ENCODE measurements at places on chromosomes 6 and 20.

DNA sequence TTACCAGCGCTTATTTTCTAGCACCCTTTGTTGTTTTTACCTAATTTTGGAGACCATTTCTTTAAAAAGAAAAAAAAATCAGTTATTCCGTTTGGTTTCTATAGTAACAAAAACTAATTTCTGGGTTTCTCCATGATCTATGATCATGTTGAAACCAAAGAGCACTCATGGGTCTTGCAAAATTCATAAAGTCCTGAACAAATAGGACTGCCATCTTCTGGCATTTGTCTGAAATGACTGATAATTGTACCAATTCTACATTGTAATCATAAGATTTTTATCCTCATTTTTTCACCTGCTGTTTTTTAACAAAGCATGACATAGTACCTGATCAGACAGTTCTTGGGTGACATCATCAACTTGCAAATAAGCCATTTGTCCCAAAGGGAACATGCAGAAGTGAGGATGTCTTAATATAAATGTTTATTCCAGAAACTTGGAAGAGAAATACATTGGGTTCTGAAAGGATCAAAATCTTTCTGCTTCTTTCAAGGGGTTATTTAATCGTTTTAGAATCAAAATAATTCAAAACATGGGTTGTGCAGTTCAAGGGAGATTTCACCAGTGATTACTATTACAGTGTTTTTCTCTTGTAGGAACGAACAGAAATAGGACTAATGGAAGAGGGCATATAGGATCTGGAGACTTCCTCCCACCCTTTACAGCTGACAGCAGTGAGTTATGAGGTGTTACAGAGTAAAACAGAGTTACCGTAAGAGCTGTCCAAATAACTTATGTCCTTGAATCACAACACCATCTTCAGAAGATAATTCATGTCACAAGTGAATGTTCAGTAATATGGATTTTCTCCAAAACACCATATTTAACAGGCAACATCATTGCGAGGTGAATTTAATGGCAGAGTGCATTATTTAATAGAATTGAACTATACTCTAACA lies 87.1 kb upstream of the GJE1 start:
- DNase-seq, result no peak

- no peak for DNase-seq
Observed at GRCh38 chr6:10310826-10311225, 104.0 kb downstream of the TFAP2A start.

- no peak for DNase-seq
Observed at GRCh38 chr6:126054258-126054702, 67.9 kb downstream of the TRMT11 start.

- DNase-seq, result no peak
Observed at GRCh38 chr6:123332070-123332469, 304.7 kb downstream of the TRDN start.

GRCh38 chr6:20686142-20686541 lies 151.9 kb downstream of the CDKAL1 start:
- no peak for DNase-seq

DNA sequence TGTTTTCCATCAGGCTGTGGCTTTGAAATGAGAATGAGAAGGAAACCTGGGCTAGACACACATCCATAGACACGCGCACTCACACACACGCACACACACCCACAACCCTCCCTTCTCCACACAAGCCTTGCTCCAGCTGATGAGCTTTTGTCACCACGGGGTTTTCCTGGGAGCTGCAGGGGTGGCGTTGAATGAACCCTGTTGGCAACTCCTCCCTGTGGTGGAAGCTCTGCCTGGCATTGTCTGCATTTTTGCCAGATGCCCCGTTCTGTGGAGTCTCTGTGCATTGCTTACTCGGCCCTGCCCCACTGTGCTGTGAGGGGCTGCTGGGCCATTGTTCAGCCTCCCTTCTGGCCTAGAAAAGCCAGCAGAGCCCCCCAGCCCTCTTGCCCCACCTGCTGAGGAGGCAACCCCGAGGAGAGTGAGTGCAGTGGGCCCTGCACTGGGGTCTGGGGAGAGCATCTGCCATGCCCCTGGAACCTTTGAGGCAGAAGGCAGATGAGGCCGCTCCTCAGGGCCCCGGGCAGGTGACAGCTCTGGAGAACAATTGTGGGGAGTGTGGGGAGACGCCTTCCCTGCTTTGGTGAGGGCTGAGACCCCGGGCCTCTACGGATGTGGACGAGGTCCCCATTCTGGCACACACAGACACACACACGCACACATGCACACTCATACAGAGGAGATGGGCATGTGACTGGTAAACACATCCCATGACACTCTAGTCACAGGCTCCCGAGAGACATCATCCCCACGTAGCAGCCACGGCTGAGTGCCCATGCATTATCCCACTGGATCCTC lies 9.9 kb downstream of the ADIG start:
- no peak for DNase-seq

- no peak for DNase-seq
Observed at GRCh38 chr6:1864496-1864895, 254.8 kb downstream of the FOXC1 start.

- DNase-seq, result peak; percentile 39
Observed at GRCh38 chr6:53725791-53726575, 60.4 kb upstream of the KLHL31 start.

DNA sequence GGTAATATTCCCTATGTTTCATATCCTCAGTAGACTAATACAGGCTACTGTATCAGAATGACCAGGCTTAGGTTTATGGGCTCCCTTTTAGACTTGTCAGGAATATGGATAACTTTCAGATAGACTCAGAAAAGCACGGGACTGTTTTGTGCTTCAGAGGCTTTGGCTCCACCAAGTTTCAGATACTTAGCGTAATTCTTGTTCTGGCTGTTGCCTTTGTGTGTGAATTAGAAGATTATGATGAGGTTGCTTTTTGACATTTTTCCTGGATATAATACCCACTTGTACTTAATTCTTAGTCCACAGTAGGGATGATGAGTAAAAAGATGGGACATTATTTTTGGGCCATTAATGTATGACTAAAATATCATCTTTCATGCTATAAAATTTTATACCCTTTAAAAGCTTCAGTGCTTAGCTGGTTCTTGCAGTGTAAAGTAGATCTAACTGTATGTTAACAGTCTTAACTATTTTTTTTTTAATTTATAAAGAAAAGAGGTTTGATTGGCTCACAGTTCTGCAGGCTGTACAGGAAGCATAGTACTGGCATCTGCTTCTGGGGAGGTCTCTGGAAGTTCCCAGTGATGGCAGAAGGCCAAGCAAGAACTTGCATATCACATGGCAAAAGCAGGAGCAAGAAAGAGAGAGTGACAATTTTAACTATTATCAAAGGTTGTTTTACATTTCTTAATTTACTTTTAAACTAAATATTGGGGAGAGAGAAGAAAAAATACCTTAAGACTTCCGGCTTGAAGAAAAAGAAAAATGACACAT lies 120.7 kb downstream of the ZFAND3 start:
- DNase-seq, result no peak

DNA sequence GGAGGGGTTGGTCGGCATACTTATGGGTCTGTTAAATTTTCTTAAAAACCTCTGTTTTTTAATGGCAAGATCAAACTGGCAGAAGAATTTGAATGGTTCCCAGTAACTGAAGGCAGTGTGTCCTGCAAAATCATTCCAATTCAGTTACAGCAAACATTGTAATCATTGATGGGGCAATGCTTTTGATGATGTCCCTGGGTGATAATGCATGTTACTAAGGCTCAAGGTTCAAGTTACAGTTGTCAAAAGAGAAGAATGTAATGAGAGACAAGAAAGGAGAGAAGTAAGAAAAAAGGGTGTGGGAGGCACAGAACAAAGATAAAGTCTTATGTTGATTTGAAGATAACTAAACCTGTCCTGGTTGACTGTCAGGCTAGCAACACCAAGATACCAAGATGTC lies 54.9 kb downstream of the CEP162 start:
- DNase-seq, result no peak

- DNase-seq, result no peak
Observed at GRCh38 chr6:113004470-113005270, 657.5 kb downstream of the RFPL4B start.

GRCh38 chr20:55746723-55747122 lies 258.6 kb downstream of the CBLN4 start:
- no peak for DNase-seq

- no peak for DNase-seq
Observed at GRCh38 chr20:43723186-43723585, 3.6 kb downstream of the GTSF1L start.

GRCh38 chr6:17218023-17218748 lies 63.0 kb upstream of the RBM24 start:
- no peak for DNase-seq

DNA sequence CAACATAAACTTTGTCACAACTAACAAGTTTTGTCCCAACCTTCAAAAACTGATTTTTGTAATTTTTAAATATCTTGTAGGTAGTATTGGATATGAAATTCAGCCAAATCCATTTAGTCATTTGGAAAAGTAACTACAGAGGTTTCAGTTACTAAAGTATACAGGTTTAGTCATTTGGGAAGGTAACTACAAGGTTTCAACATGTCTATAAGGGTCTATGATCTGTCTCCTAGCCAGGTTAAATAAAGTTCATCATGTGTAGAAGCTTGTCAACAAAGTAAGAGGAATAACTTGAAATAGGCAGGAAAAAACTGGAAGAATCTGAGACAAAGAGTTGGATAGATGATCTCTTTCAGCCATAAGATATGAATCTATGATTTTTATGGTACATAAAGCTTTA lies 229.8 kb downstream of the COL12A1 start:
- DNase-seq, result no peak

DNA sequence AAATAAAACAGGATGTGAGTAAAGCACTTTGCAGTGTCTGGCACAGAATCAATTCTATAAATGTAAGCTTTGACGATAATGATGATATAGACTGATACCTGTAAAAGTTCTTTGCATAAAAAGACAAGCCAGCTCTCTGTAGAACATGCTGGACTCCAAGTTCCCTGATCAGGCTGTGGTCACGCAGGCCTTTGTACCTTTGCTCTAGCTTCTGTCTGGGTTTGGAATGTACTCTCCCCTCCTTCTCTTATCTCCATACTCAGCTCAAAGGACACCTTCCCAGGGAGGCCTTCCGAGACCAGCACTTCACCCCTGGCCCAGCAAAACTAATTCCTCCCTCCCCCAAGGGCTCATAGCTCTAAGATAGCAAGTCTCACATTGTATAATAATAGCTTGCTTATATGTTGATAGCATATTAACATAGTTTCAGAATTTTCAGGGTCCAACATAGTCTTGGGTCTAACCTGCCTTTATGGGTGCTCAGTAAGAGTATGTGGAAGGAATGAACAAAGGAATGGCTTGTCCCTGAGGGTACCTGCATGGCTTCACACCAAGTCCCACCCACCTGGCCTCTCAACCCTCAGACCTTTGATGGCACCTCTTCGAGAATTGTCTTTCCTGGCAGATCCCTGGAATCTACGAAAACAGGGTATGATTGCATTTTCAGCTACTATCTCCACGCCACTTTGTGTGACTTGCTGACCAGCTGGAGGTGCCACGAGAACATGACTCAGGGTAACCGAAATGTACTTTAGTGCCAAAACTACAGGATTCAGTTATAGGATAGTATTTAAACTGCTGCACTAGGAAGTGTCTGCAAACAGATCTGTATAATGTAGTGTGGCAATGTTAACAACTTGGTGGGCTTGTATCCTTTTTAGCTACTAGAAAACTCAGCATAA lies 41.7 kb upstream of the PIM1 start:
- no peak for DNase-seq

DNA sequence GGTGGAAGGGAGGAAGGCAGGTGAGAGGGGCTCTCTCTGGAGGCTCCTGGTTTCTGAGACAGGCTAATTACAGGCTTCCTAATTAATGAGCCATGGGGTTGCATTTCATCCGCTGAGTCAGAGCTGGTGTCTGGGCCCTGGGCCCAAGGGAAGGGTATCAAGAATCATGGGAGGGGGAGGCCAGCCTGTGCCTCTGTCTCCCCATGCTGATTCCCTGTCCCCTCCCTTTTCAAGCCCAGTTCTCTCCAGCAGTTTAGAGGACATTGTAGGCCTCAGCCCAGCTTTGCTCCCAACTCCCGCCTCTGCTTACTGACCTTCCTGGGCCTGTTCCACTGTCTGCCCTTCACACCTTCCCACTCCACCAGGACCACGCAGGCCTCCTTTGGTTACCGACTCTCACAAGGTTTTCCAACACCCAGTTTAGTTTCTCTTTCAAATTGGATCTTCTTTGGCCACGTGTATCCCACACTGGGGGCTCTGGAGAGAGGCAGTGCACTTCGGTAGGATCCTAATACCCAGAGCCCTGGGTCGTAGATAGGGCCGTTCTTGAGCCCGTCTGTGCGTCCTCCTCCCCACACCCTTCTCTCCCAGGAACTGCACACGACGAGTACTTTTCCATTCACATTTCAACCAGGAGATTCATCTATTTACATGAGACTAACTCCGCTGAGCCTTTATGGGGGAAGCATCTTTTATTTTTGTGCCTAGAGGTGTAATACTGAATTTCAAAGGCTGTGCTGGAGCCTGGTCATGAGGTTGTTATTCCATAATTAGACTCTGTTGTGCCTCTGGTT lies 18.2 kb upstream of the AVP start:
- no peak for DNase-seq

GRCh38 chr6:106747139-106747538 lies 117.8 kb downstream of the QRSL1 start:
- DNase-seq, result no peak

GRCh38 chr20:38573413-38573812 lies 7.6 kb upstream of the ADIG start:
- no peak for DNase-seq

DNA sequence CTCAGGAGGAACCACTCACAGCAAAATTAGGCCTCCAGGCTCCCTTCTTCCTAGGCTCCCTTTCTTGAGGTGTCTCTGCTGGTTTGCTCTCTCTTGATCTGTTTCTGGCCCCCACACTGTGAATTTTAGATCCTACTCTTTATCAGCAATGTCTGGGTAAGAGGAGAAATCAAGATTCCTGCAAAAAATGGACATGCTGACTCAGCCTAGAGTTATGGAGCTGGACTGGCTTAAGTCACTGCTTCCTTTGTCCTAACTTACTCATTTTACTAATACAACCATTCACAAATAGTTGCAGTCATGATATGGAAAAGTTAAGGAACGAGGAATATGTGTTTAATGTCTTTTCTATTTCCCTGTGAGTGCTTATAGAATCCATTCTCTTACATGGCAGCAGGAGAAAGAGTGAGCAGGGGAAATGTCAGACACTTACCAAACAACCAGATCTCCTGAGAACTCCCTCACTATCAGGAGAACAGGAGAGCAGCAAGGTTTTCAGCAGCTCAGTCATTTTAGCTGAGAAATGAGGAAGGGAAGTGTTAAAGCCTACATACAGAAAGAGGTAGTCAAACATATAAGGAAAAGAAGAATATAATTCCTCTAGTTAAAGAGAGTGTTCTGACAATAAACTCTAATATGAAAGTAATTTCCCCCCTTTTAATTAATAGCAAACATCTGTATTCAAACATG lies 160.8 kb downstream of the PDE7B start:
- no peak for DNase-seq

GRCh38 chr6:144338951-144339700 lies 54.0 kb downstream of the UTRN start:
- DNase-seq, result no peak

Measured in activated naive CD4-positive, alpha-beta T cell (primary cell).